Uterus (tissue), 4 donors: ENCODE measurements at places on chromosomes 3 and 15.

- no peak for DNase-seq
Observed at GRCh38 chr3:44098656-44099415, 142.8 kb upstream of the TOPAZ1 start.

DNA sequence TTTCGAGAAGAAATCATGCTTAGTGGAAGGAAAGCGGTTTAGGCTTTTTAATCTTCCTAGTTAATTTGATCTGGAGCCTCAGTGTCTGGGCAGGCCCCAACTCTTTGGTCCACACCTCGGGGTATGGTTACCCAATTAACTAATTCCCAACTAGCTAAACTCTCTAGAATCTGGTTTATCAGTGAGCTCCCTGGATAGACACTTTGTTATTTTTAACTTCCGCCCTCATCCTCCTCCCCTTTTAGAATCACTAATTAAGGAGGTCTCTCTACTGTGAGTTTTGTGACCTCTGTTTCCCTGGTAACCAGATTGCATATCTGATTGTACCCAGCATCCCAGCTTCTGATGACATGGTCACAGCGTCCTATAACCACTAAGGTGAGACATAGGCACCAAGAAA lies 112.2 kb downstream of the RARB start:
- DNase-seq = no peak

GRCh38 chr3:59486520-59486919 lies 436.7 kb upstream of the CFAP20DC start:
- DNase-seq = no peak

DNA sequence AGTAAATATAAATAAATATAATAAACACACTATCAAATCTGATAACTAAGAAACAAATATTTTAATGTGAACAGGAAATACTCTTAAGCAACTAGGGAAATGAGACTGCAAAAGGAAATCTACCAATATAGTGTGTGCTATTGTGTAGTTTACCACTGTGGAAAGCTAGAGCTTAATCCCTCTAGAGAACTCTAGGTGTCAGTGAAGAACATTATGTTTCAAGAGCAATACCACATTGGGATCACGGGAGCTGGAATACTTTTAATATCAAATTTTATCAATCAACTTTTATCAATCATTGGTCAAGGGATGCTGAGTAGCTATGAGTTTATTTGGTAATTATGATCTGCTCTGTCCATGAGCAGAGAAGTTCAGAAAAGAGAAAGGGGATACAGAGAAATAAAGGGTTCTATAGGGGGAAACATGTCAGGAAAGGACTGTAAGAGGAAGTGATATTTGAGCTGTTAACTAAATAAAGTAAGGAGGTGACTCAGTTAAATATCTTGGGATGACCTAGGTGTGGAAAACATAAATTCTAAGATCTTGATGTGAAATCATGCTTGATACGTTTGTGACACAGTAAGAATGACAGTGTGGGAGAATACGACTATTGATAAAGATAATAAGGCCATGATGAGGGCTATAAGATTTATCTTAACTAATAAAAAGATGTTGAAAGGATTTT lies 762.2 kb upstream of the ALCAM start:
- no peak for DNase-seq

- no peak for DNase-seq
Observed at GRCh38 chr15:65476903-65477302, 40.6 kb downstream of the DPP8 start.

- no peak for DNase-seq
Observed at GRCh38 chr15:66196602-66197001, 56.9 kb downstream of the MEGF11 start.

- no peak for DNase-seq
Observed at GRCh38 chr3:114498539-114499370, 204.9 kb downstream of the TIGIT start.

DNA sequence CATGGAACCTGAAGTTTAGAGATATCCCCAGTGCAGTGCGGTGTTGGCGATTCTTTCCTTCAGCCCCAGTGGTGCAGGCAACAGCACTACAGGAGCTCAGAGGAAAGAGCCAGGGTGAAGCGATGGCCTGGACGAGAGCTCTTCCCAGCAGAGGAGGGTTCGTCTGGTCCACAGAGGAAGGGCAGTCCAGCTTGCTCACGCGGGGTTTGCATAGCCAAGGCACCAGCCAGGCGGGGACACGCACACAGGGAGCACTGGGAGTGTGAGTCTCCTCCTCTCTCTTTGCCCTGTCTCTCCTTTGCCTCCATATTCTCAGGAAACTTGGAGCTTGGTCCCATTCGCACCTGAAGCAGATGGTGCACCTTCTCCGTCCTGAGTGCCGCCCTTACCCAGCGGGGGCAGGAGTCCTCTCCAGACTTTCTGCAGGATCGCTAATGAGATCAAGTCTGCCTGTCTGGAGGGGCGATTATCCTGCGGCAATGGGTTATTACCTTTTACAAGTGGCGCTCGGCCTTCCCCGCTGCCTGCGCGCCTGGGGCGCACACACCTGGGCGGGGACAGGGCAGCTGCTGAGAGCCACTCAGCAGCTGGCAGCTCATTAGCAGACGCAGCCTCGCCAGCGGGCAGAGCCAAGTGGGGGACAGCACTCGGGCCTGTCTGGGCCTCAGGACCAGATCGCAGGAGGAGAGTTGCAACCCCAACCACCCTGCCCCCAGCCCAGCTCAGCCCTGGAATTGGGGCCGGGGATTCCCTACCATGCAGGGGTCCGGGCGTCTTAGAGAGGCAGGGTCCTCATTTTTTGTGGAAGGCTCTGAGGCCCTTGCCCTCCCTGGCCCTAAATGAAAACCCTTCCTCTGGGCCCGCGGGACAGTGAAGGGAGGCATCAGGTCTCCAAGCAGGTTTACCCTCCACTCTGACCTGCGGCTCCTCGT lies 119.0 kb upstream of the MEF2A start:
- DNase-seq = peak; percentile 10

DNA sequence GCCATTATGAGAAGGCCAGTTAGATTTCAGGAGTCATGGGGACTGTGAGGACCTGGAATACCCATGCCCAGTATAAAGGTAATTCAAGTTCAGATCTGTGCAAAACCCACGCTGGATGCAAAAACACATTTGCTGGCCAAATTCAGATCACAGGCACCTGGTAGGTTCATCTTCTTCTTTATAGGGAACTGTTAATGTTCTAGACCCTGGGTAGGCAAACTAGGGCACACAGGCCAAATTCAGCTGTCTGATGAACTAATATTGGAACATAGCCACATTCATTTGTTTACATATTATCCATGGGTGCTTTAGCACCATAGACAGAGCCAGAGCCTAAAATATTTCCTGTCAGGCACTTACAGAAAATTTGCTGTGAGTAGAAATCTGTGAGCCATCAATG lies 241.4 kb downstream of the PTPRG start:
- DNase-seq = no peak

- no peak for DNase-seq
Observed at GRCh38 chr3:168914662-168915061, 748.9 kb downstream of the MECOM start.

GRCh38 chr15:41567261-41567660 lies 8.2 kb downstream of the TYRO3 start:
- DNase-seq = no peak

GRCh38 chr3:6354653-6355052 lies 506.3 kb upstream of the GRM7 start:
- DNase-seq = no peak

GRCh38 chr3:45088543-45089358 lies 57.4 kb downstream of the CDCP1 start:
- no peak for DNase-seq

- no peak for DNase-seq
Observed at GRCh38 chr3:37531066-37531720, 330.5 kb upstream of the CTDSPL start.

GRCh38 chr3:175526609-175527280 lies 667.6 kb downstream of the NAALADL2 start:
- no peak for DNase-seq

- DNase-seq = no peak
Observed at GRCh38 chr15:92709110-92709790, 53.7 kb upstream of the FAM174B start.

DNA sequence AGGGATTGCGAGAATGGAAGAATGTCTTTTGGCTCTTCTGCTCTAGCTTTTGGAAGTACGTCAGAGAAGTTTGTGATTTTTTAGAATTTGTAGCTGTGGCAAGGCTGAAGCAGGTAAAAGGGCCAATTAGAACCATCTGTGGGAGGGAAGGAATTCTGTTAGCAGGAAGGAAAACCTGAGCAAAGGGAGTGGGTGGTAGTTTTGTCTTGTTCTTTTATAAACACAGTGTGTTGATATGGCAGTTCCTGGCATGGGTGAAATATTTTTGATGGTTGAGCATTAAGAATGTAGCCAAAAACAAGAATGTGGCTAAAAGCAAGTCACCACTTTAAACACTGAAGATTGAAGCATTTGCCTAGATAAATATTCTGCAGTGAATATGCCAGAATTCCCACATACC lies 23.8 kb downstream of the DAG1 start:
- DNase-seq = no peak

DNA sequence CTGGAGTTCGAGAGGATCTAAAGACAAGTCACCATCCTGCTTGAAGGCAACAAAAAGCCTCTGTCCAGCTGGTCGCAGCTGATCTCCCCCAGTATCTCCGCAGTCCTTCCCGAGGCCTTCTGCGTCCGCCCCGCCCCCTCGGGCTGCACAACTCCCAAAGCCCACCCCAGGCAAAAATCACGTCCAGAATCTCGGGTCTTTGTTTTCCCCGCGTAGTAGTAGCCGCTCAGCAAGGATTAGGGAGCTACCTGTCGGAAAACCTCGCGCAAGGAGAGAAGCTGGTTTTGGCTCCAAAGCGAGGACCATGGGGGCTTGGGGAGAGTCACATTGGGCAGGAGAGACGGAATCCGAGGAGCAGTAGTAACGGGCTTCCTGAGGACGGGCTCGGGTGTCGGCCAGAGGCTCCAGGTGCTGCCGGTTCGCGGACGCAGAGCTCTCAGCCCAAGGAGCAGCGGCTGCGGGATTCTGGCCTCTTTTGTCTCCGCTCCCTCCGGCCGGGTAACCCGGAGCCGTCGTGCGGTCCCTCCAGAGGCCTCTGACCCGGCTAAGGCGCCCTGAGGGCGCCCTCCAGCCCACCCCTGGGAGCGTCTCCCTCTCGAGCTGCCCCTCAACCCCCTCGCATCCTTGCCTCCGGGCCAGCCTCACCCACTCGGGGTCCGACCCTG lies 401 bp downstream of the ZSCAN29 start:
- peak; percentile 20 for DNase-seq

GRCh38 chr15:98514034-98514622 lies 134.2 kb upstream of the IGF1R start:
- no peak for DNase-seq

DNA sequence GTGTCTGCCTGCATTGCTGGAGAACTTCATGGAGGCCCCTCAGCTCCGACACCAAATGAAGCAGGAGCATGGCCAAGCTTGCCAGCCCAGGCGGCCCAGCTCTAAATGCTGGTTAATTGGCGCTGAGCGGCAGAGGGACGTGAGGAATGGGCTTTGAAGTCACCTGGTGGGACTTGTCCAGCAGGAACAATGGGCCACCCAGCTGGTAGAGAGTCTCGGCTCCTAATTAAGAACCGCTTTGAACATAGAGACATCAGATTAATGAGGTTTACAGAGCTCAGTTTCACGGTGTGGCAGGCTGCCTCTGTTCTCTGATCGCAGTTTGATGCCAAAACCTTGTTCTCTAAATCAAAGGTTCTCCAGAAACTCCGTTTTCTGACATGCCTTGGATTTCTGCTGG lies 77.5 kb upstream of the LINGO1 start:
- DNase-seq = no peak

- DNase-seq = no peak
Observed at GRCh38 chr3:129054605-129055104, 5.9 kb upstream of the GP9 start.

DNA sequence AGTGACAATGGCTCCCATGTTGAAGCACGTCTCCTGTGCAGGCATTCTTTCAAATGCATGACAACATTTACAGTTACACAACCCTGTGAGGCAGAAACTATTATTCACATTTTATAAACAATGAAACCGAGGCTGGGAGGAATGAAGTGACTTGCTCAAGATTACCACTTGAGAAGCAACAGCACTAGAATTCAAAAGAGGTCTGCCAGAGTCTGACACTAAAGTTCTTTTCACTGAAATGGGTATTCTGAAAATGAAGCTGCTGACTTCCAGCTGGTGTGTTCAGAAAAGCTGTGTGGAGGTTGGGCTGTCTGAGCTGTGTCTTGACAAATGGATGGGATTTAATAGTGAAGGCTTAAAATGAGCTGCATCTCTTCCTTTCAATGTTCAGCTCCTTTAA lies 104.4 kb downstream of the THSD4 start:
- no peak for DNase-seq

DNA sequence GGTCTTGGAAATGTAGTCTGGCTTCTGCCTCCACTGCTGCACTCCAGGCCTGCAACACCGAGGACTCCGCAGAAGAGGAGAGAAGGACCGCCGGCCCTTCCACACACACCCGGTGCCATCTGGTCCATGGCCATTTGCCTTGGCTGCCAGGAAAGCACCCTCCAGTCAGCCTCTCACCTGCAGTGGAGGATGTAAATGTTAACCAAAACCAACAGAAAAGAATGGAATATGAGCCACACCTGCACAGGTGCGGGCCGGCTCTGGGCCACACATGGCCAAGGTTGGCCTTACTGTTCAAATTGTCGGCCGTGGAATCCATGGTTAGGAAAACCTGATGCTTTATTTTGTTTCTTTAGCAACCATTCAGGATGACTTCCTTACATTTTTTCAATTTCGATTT lies 178.3 kb upstream of the C2CD4B start:
- DNase-seq = no peak

DNA sequence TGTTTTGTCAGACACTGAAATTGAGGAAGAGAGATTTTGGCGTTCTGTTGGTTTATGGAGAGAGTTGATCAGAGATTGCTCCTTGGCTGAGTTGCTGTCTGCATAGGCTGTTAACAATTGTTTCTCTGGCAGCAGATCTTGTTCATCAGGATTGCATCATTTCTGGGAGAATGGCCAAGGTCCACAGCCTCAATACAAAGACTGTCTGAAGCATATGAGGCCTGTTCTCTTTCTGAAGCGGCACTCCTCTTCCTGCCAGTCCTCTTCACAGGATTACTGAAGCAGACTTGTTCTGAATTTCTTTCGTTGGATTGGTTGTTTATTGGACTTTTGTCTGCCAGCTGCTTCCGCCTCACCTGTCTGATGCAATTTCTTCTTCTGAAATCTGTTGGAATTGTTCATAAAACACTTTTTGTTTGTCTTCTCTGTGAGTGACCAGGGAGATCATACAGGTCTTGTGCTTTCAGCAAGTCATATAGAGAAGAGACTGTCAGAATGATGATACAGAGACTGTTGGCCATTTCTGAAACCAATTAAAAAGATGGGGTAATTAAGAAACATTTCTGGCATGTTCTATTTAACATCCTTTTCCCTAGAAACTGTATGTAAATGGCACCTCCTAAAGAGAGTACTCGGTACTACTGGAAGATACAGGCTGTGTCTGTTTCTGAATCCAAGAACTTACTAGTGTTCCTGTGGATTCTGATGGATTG lies 25.5 kb downstream of the SETD5 start:
- DNase-seq = peak; percentile 79
